ENCODE measurements at places on chromosomes 2 and 18.

DNA sequence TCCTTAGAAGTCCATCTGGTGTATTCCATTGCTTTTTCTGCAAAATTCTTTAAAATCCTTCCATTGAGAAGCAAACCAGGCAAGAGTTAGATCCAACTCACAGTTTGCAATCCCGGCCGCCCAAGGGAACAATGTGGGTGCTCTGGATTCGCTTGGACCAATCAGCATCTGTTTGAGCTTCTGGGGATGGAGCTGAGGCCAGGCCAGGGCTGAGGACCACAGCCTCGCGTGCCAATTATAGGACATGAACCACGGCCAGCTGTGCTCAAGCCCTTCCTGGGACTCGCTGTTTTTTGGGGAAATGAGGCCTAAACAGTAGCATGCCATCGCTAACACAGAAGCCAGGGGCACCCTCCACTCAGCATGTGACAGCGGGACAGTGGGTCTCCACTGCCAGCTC, 270.8 kb downstream of the HDAC4 start:
- DNase-seq: no peak

GRCh38 chr2:197904446-197904845, 100.1 kb downstream of the PLCL1 start:
- DNase-seq: no peak

DNA sequence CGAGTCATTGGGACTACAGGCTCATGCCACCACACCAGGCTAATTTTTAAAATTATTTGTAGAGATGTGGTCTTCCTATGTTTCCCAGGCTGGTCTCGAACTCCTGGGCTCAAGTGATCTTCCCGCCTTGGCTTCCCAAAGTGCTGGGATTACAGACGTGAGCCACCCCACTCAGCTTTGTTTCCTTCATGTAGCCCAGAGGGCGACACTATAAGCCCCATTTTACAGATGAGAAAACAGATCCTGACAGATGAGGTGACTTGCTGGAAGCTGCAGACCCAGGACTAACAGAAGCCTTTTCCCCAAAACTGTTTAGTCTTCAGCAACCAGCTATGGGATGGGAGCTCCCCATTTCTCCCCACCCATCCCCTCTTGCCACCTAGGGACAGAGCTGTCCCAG, 7.2 kb upstream of the CTDSP1 start:
- no peak for DNase-seq

DNA sequence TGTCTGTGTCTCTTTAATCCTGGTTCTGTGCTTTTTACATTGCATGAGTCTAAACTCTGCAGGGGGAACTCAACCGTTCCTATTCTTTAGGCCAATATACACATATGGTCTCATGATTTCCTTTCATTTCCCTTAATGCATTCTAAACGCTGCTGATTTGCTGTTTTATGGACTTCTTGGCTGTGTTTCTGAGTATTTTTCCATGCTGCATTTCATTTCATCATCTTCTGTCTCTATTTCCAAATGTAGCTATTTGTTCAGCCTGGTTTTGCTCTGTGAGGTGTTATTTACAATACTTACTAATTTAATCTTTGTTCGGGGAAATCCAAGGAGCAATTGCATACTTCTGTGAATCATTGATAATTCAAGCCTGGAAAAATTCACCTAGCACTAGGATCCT, 897.2 kb downstream of the TSN start:
- DNase-seq: no peak

GRCh38 chr2:179671043-179671981, 190.1 kb downstream of the ZNF385B start:
- no peak for DNase-seq

GRCh38 chr2:150063432-150063889, 424.0 kb downstream of the RND3 start:
- DNase-seq: no peak

- no peak for DNase-seq
These were observed 193.2 kb upstream of the BCL2L11 start for GRCh38 chr2:110927526-110927925.

Data from urinary bladder (tissue), 4 donors.